ENCODE measurements at places on chromosomes 7 and 10.

DNA sequence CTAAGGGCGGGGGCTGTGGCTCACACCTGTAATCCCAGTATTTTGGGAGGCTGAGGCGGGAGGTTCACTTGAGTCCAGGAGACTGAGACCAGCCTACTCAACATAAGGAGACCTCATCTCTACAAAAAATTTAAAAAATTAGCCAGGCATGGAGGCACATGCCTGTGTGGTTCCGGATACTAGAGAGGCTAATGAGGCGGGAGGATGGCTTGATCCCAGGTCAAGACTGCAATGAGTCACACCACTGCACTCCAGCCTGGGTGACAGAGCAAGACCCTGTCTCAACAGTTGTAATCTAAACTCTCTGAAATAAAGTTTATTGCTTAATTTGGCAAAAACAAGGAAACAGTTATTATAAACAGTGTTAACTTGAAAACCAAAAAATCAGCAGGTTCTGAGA, 123.3 kb downstream of the USP6NL start:
- DNase-seq, result no peak

GRCh38 chr7:87380905-87381304, 35.4 kb downstream of the CROT start:
- no peak for DNase-seq

DNA sequence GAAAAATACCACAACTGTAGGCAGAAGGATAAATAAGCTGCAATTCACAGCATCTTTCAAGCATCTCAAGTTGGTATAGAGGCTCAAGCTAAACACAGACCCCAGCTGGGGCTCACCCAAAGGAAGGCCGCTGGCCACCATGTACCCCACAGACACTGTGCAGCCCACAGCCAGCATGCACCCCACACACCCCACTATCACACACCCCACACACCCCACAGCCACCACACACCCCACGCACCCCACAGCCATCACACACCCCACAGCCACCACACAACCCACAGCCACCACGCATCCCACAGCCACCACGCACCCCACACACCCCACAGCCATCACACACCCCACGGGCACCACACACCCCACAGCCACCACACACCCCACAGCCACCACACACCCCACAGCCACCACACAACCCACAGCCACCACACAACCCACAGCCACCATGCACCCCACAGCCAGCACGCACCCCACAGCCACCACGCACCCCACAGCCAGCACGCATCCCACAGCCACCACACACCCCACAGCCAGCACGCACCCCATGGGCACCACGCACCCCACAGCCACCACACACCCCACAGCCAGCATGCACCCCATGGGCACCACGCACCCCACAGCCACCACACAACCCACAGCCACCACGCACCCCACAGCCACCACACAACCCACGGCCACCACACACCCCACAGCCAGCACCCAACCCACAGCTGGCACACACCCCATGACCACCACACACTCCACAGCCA, 214.7 kb downstream of the DNAJB6 start:
- DNase-seq, result no peak

DNA sequence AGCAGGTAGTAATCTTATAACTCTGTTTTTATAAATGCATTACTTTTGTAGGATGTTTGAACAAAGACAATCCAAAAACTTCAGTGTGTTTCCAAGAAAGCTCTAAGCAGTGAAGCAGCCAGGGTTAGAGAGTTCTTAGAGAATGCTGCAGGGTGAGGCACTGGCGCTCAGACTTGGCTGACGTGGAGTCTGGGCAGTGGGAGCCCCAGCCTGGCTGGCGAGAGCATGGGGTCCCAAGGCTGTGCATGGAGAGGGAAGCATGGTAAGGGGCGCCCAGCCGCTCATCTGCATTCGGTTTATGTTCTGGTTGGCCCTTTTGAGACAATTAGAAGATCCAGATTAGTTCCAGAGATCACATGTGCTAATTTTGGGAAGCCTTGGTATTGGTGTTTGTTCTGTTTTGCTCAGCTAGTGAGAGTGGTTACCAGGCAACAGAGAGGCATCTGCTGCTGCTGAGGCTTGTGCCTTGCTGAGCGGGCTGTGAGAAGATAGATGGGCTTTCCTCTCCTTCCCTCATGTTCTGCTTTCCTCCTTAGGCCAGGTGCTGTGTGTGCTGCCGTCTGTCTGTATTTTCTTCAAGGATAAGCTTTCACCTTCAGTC, 10.3 kb downstream of the SUN1 start:
- no peak for DNase-seq

DNA sequence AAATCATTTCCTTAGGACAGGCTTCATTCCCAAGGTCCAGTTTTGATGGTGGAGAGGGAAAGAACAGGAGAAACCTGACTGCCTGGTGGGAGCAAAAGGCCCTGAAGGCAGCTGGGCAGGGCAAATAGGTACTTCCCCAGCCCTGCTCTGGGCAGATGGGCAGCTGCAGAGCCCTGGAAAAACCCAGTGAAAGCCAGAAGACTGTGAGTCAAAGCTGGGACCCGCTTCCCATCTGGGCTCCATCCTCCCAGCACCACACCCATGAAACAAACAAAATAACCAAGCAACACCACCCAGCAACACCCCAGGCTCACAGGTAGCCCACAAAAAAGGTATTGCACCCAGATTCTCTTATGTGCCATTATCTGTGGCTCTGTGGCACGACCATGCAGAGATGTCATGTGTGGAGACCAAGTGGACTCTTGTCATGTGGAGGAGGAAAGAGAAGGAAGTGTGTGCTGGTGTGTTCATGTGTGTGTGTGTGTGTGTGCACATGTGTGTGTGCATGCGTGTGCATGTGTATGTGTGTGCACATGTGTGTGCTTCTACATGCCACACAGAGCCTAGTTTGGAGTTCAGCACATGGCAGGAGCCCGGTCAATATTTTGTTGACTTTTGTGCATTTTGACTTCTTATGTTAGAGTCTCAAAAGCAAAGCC, 9.8 kb downstream of the CLRN3 start:
- no peak for DNase-seq

DNA sequence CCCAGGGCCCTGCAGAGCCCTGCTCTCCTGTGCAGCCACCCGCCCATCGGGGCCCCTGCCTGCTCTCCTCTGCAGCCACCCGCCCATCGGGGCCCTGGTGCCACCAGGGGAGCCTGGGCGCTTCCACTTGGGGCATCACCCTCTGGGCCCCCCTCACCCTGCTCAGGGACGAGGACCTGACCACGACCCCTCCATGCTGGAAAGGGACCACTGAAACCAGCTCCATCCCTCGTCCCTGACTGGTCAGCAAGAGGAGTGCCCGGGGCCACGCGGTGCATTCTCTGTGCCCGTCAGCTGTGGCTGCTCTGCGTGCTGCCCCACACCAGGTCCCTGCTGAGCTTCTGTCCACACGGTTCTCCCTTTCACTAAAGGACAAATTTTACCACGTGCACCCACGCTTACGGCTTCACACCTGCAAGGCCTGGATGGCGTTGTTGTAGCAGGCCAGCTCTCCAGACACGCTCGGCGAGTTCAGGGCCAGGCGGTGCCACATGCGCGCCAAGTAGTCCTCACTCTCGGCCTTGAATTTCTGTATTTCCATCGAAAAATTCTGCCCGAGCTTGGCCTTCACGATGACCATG, 57.6 kb downstream of the CFAP46 start:
- no peak for DNase-seq

GRCh38 chr10:16787361-16787791, 29.8 kb downstream of the RSU1 start:
- DNase-seq, result peak; percentile 28

DNA sequence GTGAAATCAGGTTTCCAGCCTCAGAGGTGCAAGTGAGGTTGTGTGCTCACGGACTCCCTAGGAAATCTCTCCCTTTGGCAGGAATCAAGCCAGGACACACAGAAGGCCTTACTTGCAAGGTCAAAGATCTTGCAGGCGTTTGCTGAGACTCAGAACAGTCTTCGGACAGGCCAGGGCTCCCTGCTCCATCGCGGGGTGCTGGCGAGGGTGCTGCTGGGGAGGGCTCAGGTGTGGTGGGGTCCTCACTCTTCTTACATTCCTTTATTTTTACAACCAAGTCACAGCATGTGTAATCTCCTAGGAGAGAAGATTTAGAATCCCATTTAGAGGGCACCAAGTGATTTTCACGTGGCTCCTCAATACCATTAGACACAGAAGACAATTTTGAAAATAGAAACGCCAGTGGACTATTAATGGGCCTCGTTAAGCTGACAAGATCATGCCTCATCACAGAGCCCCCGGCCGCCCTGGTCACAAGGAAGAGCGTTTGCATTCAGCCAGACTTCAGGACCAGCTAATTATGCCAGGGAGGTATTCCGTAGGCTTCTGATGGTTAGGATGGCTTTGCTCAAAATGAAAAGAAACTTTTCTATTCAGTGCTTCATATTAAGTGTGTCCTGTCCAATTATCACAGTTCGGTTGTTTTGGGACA, 73.1 kb upstream of the ADAM12 start:
- DNase-seq, result no peak

DNA sequence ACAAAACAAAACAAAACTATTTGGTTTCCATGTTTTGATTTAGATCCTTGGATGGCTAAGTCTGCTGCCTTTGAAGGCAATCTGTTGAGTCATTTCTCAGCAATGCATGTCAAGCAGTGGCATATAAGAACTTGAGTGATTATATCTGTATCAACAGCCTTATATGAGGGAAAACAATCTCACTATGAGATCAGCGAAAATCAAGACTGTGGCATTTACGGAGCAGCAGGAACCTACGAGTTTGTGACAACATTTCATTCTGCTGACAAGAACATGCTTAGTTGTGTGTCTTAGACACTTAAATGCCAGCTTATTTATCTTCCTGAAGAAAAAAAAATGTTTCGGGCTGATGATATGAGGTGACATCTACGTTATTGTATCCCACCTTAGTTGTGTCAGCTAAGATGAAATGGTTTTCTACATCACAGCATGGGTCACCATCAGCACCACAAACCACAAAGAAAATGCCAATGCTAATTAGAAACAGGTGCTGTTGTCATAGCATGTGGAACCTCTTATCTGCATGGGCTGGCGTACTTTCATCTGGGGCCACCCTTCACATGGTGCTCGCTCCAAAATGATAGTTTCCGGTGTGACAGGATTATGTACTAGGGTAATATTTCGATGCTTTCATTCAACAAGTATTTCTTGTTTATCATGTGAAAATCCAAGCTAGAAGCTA, 1085.5 kb downstream of the SORCS1 start:
- DNase-seq, result no peak

Measured in activated CD8-positive, alpha-beta memory T cell treated with anti-CD3 and anti-CD28 coated beads for 1 hour (primary cell).